PC-3 (cell line): ENCODE measurements at places on chromosomes 1 and 21. TPM values are rescaled to one million over a fixed set of nuclear protein-coding genes. Genes with fewer than 3 reads are reported as not detected.

NPPB gene
- total RNA-seq = not detected in 2 replicates

TIE1 gene
- 1.5 and 1.8 TPM in 2 replicates for total RNA-seq

LIPI gene
- total RNA-seq = not detected in 2 replicates

DNA sequence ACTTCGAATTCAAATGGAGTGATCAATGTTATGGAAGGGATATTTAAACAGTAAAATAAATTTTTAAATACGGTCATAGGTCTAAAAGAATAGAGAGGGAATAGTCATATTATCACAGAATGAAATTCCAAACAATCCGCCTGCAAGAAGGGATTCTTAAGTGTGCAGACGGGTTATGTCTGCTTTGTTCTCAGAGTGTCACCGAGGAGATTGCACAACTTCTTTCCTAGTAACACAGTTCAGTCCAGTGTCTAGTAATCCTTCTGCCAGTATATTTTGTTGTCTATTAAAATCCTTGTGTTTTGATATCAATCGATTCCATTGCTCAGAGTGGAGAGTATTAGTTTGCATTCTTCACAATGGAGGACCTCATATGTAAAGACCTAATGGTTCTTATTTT, 48.4 kb downstream of the LRRC53 start:
- H3K4me3 ChIP-seq = no peak overlapping the region
- no peak overlapping the region for H3K27ac ChIP-seq
- no peak for DNase-seq
- H3K36me3 ChIP-seq = no peaks in the 10 kb centered on the region

DNA sequence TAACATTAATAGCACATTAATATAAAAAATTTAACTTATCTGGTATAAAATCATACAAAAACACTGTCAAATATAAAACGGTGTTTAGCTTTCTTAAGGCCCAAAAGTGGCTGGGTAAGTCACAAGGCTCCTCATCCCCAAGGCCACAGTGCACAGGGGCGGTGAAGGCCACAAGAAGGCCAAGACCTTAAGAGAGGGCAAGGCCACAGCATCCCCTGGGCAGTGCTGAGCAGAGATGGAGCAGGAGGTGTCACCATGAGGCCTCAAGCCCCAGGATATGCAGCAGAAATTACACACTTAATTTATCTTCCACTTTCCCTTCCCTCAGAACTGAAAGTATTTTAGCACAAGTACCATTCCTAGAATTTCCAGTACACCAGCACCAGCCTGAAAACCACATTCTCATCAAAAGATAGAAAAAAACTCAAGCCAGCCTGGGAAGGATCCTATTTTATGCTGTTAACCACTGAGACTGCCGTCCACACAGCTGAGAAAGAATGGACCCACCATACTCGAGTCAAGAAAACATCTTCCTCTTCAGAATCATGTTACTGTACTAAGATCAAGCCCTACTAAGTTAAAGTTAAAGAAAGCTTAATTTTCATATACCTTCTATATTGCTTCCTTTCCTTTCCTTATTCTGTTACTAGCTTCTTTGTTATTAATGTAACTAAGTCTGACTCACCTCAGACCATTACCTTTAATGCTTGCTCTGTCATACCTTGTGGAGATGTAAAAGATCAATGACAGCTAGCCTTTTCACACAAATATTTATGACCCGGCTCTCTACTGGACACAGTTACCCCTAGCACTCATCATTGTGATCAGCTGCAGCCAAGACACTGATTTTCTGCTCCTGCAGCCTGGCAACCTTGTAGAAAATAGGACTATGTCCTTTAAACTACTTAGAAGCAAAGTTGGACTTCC, 26.4 kb upstream of the FMO1 start:
- H3K36me3 ChIP-seq = no peaks in the 10 kb centered on the region
- peaks cover 8% of the 10 kb centered on the region; the same call in 1 of the 2 replicates for H3K27me3 ChIP-seq
- no peak overlapping the region for H3K27ac ChIP-seq
- no peaks in the 10 kb centered on the region for H3K4me1 ChIP-seq
- no peak overlapping the region for H3K4me3 ChIP-seq
- peak; percentile 31 for DNase-seq

GRCh38 chr1:230735447-230735846, 11.7 kb upstream of the CAPN9 start:
- no peak overlapping the region for H3K4me3 ChIP-seq
- H3K27me3 ChIP-seq = no peaks in the 10 kb centered on the region
- H3K36me3 ChIP-seq = no peaks in the 10 kb centered on the region
- peak; percentile 80 for DNase-seq

GRCh38 chr1:185676969-185677368, 57.2 kb upstream of the HMCN1 start:
- peaks cover 6% of the 10 kb centered on the region; the same call in 1 of the 2 replicates for H3K4me1 ChIP-seq
- H3K27ac ChIP-seq = no peak overlapping the region
- no peaks in the 10 kb centered on the region for H3K27me3 ChIP-seq
- H3K36me3 ChIP-seq = no peaks in the 10 kb centered on the region
- H3K4me3 ChIP-seq = no peak overlapping the region
- DNase-seq = no peak

GRCh38 chr1:225476538-225476988, 48.7 kb upstream of the LBR start:
- no peaks in the 10 kb centered on the region for H3K36me3 ChIP-seq
- H3K27ac ChIP-seq = no peak overlapping the region
- peaks cover 10% of the 10 kb centered on the region; the same call in 1 of the 2 replicates for H3K4me1 ChIP-seq
- no peak overlapping the region for H3K4me3 ChIP-seq

DNA sequence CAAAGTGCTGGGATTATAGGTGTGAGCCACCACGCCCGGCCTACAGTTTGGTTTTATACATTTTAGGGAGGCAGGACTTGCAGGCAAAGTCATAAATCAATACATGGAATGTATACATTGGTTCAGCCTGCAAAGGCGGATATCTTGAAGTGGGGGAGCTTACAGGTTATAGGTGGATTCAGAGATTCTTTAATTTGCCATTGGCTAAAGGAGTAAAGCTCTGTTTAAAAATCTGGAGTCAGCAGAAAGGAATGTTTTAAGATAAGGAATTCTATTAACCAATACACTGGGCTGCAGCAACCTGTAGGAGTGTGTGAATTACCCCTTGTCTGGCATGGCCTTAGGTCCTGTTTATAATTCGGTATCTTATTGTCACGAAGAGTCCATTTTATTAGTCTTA, 57.6 kb downstream of the OPTC start:
- H3K4me3 ChIP-seq = no peak overlapping the region
- H3K27me3 ChIP-seq = no peaks in the 10 kb centered on the region
- peaks cover 47% of the 10 kb centered on the region for H3K4me1 ChIP-seq
- peak; percentile 72 for DNase-seq
